NCI-H187 treated with DMSO at 0.1 percent for 48 hours (cell line): ENCODE measurements at places on chromosomes 11 and 22.
A peak's percentile ranks its signal among the peaks of the same experiment; 100 is the strongest.

DNA sequence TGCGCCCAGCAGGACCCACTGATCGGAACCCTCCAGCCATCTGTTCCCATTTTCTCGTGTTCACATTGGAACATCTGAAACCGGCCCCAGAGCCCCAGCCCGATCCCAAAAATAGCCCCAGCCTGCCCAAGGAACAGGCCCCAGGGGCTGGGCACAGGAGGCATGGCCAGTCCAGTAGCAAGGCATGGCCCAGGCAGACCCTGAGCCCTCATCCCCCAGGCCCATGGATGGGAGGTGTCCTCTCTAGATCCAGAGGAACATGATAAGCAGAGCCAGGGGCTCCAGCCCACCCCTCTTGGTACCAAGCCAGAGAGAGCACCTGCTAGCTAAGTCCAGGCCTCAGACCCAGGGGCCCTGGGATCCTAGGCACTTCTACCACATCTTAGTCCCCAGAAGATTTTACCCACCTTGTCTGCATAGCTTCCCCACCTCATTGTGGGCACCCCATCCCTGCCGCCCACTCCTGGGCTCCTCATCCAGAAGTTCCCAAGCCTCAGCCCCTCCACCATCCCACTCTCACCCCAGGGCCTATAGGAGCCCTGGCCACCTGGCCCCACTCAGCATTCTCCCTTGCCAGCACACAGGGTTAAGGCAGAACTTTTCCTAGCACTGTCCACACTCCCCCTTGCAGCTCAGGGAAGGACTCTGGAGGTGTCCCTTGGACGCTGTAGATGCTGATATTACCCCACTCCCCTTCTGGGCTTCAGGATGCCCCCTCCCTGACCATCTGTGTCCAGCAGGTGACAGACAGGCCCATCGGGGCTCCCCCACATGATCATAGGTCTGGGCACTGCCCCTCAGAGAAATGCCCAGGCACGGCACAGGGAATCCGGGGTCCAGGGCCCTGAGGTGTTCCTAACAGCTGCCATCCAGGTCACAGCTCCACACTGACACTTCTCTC, 9.5 kb downstream of the BCL9L start:
- DNase-seq: no peak

GRCh38 chr11:37503411-37504059, 905.5 kb upstream of the RAG2 start:
- no peak for DNase-seq

DNA sequence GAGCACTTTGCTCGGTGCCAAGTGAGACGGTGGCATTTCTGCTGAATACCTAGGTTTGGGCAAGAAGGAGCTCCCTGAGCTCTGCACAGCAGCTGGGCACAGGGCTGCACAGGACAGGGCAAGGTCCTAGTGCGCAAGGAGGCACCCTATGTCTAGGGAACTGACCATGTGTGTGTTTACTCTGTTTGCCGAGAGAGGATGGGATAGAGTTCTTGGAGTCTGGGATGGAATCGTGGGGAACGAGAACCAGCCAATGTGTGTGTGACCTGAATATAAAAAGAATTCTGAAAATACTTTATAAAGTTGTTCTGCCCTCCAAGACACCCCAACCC, 179.5 kb upstream of the NECTIN1 start:
- no peak for DNase-seq

GRCh38 chr11:24734742-24735237, 237.9 kb downstream of the LUZP2 start:
- no peak for DNase-seq

- no peak for DNase-seq
These were observed 7.2 kb downstream of the KCNK7 start for GRCh38 chr11:65588199-65589054.

DNA sequence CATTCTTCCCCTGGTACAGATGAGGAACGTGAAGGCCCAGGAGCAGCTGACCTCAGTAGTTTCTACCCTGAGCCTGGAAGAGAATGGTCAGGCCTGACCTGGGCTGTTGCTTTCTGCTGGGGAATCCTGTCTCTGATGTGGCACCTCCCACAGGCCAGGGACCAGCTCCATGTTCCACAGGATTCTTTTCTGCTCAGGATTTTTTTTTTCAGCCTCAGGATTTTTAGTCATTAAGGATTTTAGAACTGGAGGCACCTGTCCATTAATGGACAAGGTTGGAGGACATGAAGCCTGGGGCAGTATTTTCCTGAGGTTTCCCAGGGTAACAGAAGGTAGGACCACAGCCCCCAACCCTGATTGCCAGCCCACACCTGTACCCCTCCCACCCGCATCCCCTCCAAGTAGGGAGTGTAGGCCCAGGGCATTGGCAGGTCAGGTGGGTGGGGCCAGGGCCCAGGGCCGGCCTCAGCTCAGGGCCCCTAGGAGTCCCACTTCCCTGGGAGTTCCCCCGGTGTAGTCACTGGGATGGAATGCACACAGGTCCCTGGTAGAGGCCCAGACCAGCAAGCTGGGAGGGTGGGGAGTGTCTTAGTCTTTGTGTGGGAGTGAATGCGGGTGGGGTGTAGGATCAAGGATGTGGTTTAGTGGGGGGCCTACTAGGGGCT, 16.1 kb downstream of the BIK start:
- DNase-seq: no peak

DNA sequence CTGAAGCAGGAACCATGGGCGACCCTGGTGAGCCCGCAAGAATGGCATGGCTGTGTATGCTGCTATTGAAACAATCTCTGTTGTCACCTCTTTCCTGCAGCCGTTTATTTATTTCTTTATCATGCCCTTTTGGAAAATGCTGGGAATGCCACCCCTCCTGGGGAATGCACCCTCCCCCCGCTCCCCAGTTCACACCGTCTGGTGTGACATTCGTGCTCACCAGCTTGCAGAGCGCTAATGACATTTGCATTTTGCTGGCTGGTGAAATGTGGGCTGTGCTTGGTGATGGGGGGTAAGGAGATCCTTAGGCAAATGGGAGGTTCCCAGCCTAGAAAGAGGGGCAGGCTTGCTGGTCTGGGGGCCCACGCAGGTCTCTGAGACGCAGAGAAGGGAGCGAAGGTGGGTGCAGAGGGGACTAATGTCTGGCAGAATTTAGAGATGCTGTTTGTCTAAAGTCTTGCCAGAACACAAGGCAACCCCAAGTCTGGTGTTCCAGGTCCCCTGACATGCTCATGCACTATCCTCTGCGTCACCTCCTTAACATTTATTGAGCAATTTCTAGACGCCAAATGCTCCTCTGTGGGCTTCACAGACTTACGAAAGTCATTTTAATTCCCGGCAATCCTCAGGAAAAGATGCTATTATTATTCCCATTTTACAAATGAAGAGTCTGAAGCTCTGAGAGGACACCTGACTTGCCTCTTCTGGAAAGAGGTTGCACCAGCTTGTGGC, 91.7 kb downstream of the TP53I11 start:
- no peak for DNase-seq

DNA sequence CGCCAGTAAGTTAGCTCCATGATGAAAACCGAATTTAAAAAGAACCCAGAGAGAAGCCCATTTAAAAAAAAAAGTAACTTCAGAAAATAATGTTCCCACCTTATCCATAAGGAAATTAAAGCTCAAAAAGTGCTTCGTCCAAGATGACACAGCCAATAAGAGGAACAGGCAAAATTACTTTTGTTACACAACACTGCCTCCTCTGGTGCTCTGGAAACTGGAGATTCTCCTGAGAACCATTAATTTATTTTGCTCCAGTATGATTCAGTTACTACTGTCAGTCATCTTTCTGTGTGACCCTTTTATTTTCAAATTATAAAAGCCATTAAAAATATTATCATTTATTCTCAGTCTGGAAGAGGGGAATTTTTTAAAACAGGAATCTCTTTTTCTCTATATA, 2.0 kb downstream of the IFT27 start:
- no peak for DNase-seq

DNA sequence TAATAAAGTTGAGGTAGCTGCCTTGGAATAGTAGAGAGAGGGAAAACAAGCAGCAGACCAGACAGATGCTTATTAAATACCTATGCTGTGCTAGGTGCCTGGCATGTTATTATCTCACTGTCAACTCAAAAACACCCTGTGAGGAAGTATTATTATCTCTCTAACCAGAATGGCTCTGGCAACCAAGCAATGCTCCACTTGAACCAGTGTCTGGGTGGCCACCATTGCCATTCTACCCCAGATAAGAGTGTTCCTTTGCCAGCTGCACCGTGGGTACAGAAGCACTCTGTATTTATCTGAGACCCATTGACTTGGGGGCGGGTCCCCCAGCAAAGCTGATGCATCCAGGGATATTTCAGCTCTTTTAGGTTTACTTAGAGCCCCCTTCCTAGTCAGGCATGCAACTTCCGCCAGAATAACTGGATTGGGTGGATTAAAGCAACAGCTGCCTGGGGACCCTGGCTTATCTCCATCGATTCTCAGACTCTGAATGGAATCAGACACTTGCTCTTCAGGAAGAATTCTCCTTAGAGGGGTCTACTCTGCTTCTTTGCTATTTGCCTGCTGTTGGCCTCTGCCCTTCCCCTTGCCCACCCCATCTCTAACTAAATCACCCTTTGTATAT, 49.1 kb downstream of the RCN1 start:
- no peak for DNase-seq

DNA sequence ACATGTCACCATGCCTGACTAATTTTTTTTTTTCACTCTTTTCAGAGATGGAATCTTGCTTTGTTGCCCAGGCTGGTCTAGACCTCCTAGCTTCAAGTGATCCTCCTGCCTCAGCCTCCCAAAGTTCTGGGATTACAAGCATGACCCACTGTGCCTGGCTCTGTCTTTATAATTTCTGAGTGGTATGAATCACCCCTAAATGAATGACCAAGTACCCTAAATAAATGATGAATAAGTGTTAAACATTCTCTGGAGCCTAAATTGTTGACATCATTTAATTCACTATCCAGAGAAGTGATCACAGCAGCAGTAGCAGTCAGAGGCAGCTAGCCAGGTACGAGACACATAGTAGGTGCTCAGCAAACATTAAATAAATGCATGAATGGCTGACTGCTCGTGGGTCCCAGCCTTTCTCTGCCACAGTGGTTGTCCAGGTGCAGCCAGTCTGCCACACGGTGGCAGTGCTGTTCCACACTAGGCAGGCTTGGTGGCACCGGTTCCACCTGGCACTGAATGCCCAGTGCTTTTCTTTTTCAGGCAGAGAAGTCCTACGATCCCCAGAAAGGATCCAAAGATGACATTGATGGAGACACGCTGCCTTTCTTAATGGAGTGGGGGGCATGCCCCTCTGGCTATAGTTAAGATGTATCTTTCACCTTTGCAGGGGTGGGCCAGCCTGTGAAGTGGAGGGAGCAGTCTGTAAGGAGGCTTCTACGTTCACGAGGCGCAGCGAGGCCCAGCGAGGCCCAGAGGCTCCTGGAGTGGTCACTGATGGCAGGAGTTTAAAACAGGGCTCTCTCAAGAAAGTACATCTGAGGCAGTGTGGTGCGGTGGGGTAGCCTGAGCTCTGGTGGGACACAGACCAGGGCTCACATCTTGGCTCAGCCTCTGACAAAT, 8.7 kb upstream of the TTC12 start:
- DNase-seq: no peak

GRCh38 chr11:5234381-5234834, at the start of gene HBD:
Gene HBD, minus strand, starts transcription at chr11:5234483. Its CDS starts 50 bp downstream, at chr11:5234433.
- DNase-seq: no peak

DNA sequence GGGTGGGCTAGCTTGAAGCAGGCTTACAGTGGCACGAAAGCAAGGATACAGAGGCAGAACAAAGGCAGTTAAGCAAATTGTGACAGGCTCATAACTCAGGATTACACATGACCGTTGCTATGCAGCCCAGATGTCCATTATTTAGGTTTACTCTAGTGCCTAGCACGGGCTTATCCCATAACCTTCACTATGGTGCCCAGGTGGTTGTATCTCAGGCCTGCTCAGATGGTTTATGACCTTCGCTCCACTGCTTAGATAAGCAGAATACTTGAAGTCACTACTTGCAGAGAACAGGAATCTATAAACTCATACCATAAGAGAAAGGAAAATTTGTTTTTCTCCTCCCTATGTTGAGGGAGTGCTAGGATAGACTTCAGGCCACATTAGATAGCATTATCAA, 9.0 kb downstream of the OR6M1 start:
- DNase-seq: peak; percentile 76

DNA sequence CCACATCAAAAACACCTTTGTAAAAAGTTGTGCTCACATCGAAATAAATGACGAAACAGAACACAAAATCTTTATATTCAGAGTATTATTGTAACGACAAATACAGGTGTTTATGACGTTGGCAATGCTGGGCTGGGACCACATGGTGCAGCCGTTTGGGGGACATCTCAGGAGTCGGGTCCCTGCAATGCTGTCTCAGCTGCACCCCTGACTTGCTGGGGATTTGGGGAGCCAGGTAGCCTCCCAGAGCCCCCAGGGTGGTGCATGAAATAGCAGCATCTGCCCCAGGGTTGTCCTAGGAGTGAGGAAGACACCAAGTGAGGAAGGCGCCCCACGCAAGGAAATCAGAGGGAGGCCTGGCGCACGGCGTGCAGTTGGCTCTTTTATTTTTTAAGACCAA, 1526.8 kb downstream of the BRD1 start:
- DNase-seq: no peak

GRCh38 chr11:118921929-118922744, 3.6 kb downstream of the BCL9L start:
- DNase-seq: no peak

GRCh38 chr11:134412203-134413042, at the start of gene B3GAT1:
Gene B3GAT1, minus strand, starts transcription at chr11:134412242. Its CDS starts 24,583 bp downstream, at chr11:134387659.
- no peak for DNase-seq

DNA sequence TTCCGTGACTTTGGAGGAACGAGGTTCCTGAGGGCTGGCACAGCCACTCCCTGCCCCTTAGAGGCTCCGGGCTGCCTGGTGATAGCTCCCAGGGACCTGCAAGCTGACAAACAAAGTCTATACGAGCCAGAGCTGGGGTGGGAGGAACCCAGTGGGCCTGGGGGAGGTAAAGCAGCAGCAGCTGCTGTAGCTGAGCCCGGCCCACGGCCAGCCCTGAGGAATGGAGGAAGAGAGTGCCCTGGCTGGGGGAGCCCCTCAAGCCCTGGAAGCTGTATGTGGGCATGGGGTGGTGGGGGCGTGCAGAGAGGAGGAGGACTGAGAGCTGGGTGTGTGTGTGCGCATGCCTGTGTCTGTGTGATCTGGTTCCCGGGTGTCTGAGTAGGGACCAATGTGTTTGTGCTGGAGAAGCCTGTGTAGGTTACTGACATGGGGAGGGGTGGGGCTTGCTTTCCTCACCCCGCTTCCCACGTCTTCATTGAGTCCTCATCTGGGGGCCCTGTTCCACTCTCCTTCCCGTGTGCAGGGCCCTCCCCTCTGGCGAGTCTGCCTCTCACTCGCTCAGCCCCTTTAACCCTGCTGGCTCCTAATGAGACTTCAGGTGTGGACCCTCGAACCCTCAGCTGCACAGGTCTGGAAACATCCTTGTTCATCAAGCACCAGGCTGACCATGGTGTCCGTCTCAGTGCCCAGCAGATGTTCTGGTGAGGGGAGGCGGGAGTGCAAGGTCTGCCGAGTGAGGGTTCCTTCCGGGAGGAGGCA, 10.8 kb downstream of the ST3GAL4 start:
- DNase-seq: no peak

- no peak for DNase-seq
These were observed 5.9 kb downstream of the OOSP1 start for GRCh38 chr11:59943997-59944714.

GRCh38 chr11:72589802-72590761, 84.1 kb downstream of the PDE2A start:
- DNase-seq: no peak

- DNase-seq: no peak
These were observed 794.1 kb downstream of the BRD1 start for GRCh38 chr22:49033616-49034015.
